ENCODE measurements at places on chromosomes 16 and 17. TPM values are rescaled to one million over a fixed set of nuclear protein-coding genes. Genes with fewer than 3 reads are reported as not detected.

RPL13 gene
- 4,677 TPM for total RNA-seq

GRCh38 chr16:21326459-21326858 is 48.4 kb upstream of the CRYM start:
- DNase-seq = no peak
- H3K4me1 ChIP-seq = peaks cover 9% of the 10 kb centered on the region

GAS2L2 gene
- not detected for total RNA-seq

SLC46A1 gene
- 12.7 TPM for total RNA-seq

- no peak overlapping the region for H3K4me3 ChIP-seq
- H3K36me3 ChIP-seq = no peaks in the 10 kb centered on the region
- no peaks in the 10 kb centered on the region for H3K27me3 ChIP-seq
- H3K27ac ChIP-seq = no peak overlapping the region
Measured at GRCh38 chr16:51665436-51665998, 514.4 kb upstream of the SALL1 start.

DNA sequence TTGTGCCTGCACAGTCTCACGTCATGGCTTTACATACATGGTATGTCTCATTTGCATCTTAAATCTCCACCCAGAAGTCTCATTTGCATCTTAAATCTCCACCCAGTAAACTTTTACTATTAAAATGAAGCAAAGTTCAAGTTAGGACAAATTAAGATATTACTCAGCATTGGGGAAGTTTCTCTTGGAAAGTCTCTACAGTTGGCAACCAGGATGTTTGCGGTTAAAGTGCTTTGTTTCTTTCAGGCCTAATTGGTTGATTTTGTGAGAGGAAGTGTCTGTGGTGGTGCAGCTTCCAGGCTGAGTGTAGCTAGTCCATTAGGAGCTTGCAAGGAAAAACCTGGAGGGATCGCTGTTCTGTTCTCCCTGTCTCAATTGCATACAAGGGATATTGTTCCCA is 1373.3 kb upstream of the GOT2 start:
- no peak overlapping the region for H3K27ac ChIP-seq
- DNase-seq = no peak
- H3K27me3 ChIP-seq = no peaks in the 10 kb centered on the region
- no peaks in the 10 kb centered on the region for H3K36me3 ChIP-seq

GRCh38 chr16:86343796-86344585 is 166.3 kb upstream of the FOXF1 start:
- H3K4me3 ChIP-seq = no peak overlapping the region
- H3K27me3 ChIP-seq = no peaks in the 10 kb centered on the region
- H3K36me3 ChIP-seq = no peaks in the 10 kb centered on the region
- H3K27ac ChIP-seq = no peak overlapping the region
- DNase-seq = no peak

GRCh38 chr17:66126231-66126630 is 65.7 kb downstream of the CEP112 start:
- no peak overlapping the region for H3K4me3 ChIP-seq
- no peaks in the 10 kb centered on the region for H3K36me3 ChIP-seq
- DNase-seq = no peak
- no peaks in the 10 kb centered on the region for H3K4me1 ChIP-seq
- no peaks in the 10 kb centered on the region for H3K27me3 ChIP-seq

DNA sequence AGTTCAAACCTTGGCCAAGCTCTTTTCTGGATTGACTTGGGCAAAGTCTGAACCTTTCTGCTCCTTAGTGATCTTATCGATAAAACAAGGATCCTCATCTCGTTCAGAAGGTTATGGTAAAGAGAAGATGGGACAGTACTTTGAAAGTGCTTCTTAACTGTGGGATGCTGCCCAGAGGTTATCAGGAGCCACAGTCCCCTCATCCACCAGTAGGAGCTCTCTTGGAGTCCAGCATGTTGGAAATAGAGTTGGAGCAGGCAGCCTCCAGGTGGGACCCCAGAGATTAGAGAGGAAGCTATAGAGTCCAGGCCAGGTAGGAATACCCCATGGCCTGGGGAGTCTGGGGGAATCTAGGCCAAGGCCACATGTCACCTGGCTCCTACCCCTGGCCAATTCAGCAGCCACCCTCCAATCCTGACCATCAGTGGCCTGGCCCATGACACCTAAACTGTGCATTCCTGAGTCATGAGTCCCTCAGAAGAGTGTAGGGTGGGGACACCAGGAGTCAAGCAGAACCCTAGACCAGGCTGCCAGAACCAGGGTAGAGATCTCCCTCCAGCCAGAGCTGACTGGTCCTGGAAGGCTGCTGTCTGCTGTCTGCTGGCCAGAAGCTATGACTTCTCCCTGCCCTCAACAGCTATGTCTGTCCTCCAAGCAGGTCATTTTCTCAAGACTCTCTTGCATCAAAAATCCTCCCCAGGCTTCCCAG is 144.3 kb downstream of the AIPL1 start:
- H3K4me1 ChIP-seq = no peaks in the 10 kb centered on the region
- no peaks in the 10 kb centered on the region for H3K36me3 ChIP-seq
- DNase-seq = no peak
- no peak overlapping the region for H3K27ac ChIP-seq
- no peaks in the 10 kb centered on the region for H3K27me3 ChIP-seq
- H3K4me3 ChIP-seq = no peak overlapping the region

DNA sequence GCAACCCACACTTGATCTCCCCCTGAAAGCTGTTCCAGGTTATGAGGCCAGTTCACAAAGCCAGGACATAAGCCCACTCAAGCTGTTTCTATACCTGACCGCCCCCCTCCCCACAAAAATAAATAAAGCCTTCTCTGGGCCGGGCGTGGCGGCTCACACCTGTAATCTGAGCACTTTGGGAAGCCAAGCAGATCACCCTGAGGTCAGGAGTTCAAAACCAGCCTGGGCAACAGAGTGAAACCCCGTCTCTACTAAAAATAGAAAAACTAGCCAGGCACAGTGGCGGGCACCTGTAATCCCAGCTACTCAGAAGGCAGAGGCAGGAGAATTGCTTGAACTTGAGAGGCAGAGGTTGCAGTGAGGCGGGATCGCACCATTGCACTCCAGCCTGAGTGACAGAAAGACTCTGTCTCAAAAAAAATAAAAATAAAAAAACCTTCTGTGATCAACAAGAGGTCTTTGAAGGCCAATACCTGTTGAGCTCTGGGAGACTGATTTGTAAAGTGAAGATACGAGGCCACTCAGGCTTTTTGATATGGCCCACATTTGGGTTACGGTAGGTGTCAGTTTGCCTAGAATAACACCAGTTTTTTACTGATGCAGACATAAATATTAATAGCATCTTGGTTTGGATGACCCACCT is 2.2 kb downstream of the KDM8 start:
- no peaks in the 10 kb centered on the region for H3K36me3 ChIP-seq
- no peak for DNase-seq

KRTAP3-2 gene
- total RNA-seq = not detected

DNA sequence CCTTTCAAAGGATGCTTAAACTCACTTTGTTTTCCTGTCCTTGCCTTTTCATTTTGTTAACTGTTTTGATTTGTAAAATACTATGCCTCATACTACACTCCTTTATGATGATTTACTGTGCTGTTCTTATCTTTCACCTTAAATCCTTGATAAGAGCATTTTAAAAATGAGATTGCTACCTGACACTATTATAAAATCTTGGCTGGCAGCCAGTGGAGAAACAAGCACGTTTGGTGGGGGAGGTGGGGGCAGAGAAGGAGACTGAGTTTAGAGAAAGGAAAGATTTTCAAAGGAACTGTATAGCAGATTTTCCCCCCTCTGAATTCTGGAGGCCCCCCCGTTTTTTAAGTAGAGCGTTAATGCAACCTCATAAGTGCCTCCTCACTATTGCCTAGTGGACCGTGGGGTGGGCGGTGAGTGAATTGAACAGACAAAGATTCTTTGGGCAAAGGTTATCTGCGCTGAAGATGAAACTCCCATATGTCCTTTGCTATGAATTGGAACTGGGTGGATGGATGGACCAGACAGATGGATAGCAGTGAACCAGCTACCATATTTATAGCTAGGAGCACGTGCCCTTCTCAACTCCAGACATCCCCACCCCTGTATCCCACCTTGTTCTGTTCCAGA is 200.2 kb downstream of the CCDC182 start:
- H3K4me3 ChIP-seq = no peak overlapping the region
- peaks cover 42% of the 10 kb centered on the region for H3K4me1 ChIP-seq
- no peak for DNase-seq
- H3K27ac ChIP-seq = no peak overlapping the region

ERBB2 gene
- total RNA-seq = 196 TPM

- H3K27me3 ChIP-seq = no peaks in the 10 kb centered on the region
- no peak overlapping the region for H3K27ac ChIP-seq
- no peak overlapping the region for H3K4me3 ChIP-seq
Measured at GRCh38 chr17:78769196-78769773, 12.8 kb downstream of the CYTH1 start.

- no peak overlapping the region for H3K27ac ChIP-seq
- peak; percentile 92 for DNase-seq
- no peaks in the 10 kb centered on the region for H3K36me3 ChIP-seq
- no peak overlapping the region for H3K4me3 ChIP-seq
Measured at GRCh38 chr16:87297918-87298631, 19.1 kb downstream of the C16orf95 start.

MTSS2 gene
- 16.5 TPM for total RNA-seq

ABCA8 gene
- total RNA-seq = not detected

DNA sequence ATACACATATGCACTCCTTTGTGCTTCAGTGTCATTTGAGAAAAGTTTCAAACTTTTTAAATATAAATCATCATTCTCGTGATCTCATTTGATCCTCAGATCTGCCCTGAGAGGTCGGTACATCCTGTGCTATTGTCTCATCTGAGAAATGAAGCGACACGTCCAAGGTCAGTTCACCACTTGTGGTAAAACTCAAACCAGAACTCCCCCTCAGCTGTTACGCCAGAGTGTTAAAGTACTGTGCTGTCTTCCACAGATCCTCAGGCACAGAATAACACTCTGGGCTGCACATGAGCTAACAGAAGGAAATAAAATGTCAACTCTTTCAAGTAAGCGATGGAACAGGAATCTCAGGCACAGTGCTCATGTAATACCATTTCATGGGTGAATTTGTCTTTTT is 31.4 kb downstream of the ANKFN1 start:
- H3K4me1 ChIP-seq = no peaks in the 10 kb centered on the region
- no peaks in the 10 kb centered on the region for H3K27me3 ChIP-seq
- no peaks in the 10 kb centered on the region for H3K36me3 ChIP-seq
- H3K27ac ChIP-seq = no peak overlapping the region

GRCh38 chr16:50985733-50986132 is 165.3 kb downstream of the SALL1 start:
- no peaks in the 10 kb centered on the region for H3K36me3 ChIP-seq
- H3K27me3 ChIP-seq = no peaks in the 10 kb centered on the region
- no peak overlapping the region for H3K27ac ChIP-seq
- no peaks in the 10 kb centered on the region for H3K4me1 ChIP-seq
- no peak overlapping the region for H3K4me3 ChIP-seq
- DNase-seq = no peak

- no peaks in the 10 kb centered on the region for H3K4me1 ChIP-seq
- H3K27ac ChIP-seq = no peak overlapping the region
- H3K4me3 ChIP-seq = no peak overlapping the region
- DNase-seq = peak; percentile 23
- no peaks in the 10 kb centered on the region for H3K27me3 ChIP-seq
- H3K36me3 ChIP-seq = no peaks in the 10 kb centered on the region
Measured at GRCh38 chr16:72673118-72673517, 374.8 kb downstream of the ZFHX3 start.
